ENCODE measurements at places on chromosomes 13 and 19. TPM values are rescaled to one million over a fixed set of nuclear protein-coding genes. Genes with fewer than 3 reads are reported as not detected.

The CAPS gene
- polyA plus RNA-seq = 16.7 TPM

The CBLC gene
- polyA plus RNA-seq = 49.5 TPM

The HRC gene
- polyA plus RNA-seq = 1.8 TPM

DNA sequence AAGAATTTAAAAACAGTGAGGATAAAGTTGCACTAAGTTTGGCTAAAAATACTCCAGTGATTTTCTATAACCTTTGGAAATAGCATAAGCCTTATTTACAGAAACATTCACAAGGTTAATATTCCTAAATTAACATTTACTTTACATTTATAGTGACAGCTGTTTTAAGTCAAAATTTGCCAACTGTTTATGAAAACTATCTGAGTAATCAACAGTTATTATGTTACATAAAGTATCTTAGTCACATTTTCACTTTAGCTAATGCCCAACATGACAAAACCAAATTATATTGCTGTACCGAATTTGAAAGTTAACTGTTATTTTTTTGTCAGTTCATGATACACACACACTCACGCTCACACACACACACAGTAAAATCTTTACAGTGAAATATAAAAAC is 1.2 kb downstream of the TNFRSF19 start:
- H3K27me3 ChIP-seq = peaks cover 24% of the 10 kb centered on the region
- no peaks in the 10 kb centered on the region for H3K36me3 ChIP-seq
- no peak for DNase-seq

DNA sequence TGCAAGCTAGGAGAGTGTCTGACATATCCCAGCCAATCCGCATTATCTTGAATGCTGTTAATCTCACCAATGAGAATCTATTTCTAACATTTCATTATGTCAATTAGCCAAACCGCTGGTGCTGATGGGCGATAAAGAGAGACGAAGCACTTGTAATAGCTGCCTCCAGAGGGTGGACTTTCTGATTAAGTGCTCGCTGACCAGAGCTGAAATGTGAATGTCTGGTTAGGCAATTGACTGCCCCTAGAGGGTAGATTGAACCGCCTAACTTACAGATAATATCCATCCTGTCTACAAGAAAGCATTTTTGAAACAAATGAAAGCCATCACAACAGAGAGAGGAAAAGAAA is 552 bp upstream of the GRWD1 start:
- H3K4me3 ChIP-seq = peak overlapping the region; percentile 74
- peaks cover 11% of the 10 kb centered on the region for H3K4me1 ChIP-seq
- no peak for DNase-seq
- H3K36me3 ChIP-seq = peaks cover 29% of the 10 kb centered on the region
- peak overlapping the region; percentile 73 for H3K27ac ChIP-seq

DNA sequence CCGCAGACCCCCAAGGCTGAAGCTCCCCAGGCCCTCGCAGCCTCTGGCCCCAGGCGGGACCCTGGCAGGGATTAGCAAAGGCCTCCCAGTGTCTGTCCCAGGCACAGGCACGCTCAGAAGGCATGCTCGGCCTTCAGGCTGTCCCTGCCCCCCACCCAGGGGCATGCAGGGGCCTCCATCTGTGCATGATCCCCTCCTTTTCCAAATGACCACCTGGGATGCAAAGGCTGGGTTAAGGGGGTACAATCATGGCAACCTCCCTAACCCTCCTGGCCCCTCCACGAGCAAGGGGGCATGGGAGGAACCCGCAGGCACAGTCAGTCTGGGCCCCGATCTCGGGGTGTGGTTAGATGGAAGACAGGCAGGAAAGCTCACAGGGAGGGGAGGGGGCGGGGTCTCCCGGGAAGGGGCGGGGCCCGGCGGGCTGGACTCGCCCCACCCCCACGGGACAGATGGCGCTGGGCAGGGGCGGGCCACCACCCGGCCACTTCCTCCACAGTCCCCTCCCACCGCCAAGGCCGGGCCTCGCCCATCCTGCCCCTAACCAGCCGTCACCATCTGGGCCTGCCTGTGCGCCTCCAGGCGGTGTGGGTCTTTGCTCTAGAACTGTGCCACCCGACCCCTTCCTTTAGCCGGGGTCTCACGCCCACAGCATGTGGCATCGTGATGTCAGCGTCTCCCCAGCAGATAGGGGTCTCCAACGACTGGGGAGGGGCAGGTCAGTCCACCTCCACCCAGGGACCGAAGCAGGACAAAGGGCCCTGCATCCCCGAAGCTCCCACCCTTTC is 7.0 kb upstream of the REXO1 start:
- peaks cover 70% of the 10 kb centered on the region for H3K4me1 ChIP-seq
- H3K4me3 ChIP-seq = peak overlapping the region; percentile 42
- H3K27me3 ChIP-seq = no peaks in the 10 kb centered on the region
- H3K27ac ChIP-seq = peak overlapping the region; percentile 87
- DNase-seq = peak; percentile 92

DNA sequence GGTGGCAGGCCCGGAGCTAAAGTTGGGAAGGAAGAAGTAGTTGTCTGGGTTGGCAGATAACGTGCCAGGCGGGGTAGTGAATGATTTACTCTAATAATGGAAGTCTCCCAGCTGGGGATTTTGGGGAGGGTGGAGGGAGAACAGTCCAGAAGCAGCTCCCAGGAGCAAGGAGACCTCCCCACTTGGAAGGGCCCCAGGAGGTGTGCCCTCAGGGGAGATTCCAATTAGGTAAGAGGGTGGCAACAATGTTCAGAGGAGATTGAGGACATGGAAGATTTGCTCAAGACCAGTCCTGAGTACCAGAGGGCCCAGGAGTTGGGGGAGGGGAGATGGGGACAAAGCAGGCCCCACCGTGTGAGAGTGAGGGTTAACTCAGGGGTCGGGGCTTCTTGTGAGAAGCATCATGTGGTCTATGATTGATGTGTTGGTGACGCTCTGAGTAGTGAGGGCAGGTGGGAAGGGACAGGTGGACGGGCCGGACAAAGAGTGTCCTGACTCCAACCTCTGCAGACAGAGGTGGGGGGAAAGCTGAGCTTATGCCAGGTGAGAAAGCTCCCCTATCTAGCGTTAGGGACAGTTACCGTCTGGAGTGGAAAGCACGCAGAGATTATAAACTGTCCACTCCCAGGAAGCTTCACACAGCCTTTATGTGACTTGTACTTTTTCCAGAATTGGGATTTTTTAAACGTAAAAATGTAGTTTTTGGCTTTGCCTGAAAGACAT is 3.5 kb downstream of the SPINT2 start:
- no peaks in the 10 kb centered on the region for H3K36me3 ChIP-seq
- DNase-seq = peak; percentile 57
- H3K27ac ChIP-seq = peak overlapping the region; percentile 99
- peak overlapping the region; percentile 19 for H3K4me3 ChIP-seq
- H3K4me1 ChIP-seq = peaks cover 53% of the 10 kb centered on the region
- no peaks in the 10 kb centered on the region for H3K27me3 ChIP-seq

DNA sequence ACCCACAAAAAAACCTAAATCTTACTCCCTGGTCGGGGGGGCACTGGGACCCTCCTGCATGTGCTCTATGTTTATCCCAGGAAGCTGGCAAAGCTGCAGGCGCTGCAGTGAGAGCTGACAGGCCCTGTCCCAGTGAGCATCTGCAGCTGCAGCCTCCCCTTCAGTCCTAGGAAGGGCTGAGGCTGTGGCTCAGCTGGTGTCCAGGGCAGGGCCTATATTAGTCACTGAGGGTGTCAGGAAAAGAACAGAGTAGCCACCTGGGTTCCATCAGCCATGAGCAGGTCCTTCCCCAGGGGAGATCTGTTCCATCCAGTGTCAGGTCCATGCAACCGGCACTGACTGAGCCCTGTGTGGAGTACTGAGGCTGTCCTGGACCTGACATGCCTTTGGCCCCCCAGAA is 120.5 kb downstream of the TNFRSF19 start:
- no peak overlapping the region for H3K27ac ChIP-seq
- peaks cover 6% of the 10 kb centered on the region for H3K27me3 ChIP-seq
- H3K4me1 ChIP-seq = no peaks in the 10 kb centered on the region
- H3K4me3 ChIP-seq = no peak overlapping the region
- H3K36me3 ChIP-seq = no peaks in the 10 kb centered on the region
- no peak for DNase-seq

DNA sequence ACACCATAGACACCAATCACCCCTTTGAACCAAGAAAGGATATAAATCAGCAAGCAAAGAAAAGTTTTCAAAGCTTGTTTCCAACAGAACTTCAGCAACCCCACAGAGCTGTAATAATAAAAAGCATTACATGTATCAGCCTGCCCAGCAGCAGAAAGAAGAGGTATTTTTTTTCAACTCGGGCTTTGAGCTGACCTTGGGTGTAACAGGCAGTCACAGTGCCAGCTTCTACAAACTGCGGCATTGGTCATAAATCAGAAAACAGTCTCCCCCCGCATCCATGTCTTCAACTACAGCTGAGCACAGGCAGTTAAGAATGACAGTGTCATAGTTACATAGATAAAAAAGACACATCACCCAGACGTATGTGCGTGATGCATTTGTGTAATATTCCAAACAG is 671.0 kb upstream of the SLITRK1 start:
- no peaks in the 10 kb centered on the region for H3K27me3 ChIP-seq
- no peak overlapping the region for H3K27ac ChIP-seq
- no peak for DNase-seq
- H3K36me3 ChIP-seq = no peaks in the 10 kb centered on the region
- no peak overlapping the region for H3K4me3 ChIP-seq
- no peaks in the 10 kb centered on the region for H3K4me1 ChIP-seq

- no peak overlapping the region for H3K27ac ChIP-seq
- H3K27me3 ChIP-seq = peaks cover 2% of the 10 kb centered on the region
- H3K4me3 ChIP-seq = no peak overlapping the region
- DNase-seq = no peak
- H3K4me1 ChIP-seq = no peaks in the 10 kb centered on the region
Observed at GRCh38 chr13:46543287-46543686, 9.7 kb upstream of the LRCH1 start.

DNA sequence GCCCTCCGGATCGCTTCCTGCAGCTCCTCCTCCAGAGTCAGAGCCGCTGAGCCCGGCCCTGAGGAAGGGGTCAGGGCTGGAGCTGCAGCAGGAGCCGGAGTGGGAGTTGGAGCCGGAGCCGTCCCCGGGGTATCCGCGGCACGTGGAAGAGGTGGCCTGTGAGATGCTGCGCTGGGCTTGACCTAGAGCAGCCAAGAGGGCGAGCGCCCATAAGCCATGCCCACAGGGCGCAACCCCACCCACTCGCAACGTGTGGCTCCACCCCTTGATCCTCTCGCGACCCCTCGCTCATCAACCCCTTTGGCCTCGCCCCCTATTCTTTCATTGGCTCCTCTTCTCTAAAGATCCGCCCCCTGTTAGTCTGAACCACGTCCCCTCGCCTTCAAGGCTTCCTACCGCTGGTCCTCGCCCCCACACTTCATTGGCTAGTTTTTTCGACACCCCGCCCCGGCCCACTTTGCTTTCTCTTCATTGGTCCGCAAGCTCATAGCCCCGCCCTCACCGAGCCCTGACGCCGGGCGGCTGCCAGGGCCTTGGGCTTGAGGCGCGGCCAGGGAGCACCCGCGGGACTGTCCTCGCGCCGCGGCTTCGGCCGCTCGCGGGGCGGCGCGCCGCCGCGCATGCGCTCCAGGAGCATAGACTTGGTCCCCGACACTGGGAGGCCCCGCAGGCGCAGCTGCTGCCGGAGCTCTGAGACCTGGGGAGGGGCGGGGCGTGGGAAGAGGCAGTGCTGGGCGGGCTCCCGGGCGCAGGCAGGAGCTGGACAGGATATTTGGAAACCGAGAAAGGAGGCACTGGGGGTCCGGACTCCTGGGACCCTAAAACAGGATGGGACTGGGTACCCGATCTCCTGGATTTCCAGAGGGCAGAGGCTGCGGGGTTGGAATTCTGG is 5.4 kb downstream of the MAMSTR start:
- peak overlapping the region; percentile 69 for H3K4me3 ChIP-seq
- peaks cover 39% of the 10 kb centered on the region for H3K4me1 ChIP-seq
- no peaks in the 10 kb centered on the region for H3K36me3 ChIP-seq

GRCh38 chr13:54241719-54242118 is 1213.1 kb downstream of the OLFM4 start:
- H3K4me3 ChIP-seq = no peak overlapping the region
- H3K36me3 ChIP-seq = no peaks in the 10 kb centered on the region
- no peak for DNase-seq
- H3K27ac ChIP-seq = no peak overlapping the region
- no peaks in the 10 kb centered on the region for H3K4me1 ChIP-seq
- H3K27me3 ChIP-seq = no peaks in the 10 kb centered on the region

All from large intestine (tissue), 12 donors.